HuH-7 (cell line): ENCODE measurements at places on chromosomes 12 and 14.

DNA sequence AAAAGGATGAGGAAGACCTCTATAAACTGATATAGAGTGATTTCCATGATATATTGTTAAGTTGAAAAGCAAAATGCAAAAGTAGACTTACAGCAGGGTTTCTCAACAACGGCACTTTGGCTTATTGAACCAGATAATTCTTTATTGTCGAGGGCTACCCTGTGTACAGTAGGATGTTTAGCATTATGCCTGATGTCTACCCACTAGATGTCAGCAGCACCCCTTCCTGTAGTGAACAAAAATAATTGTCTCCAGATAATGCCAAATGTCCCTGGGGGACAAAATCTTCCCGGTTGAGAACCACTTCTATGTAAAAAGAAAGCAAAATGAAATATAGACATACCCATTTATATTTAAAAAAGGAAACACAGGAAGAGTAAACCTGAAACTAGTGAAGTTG lies 32.4 kb downstream of the ABCD2 start:
- DNase-seq: no peak

GRCh38 chr12:123681605-123682004 lies 10.7 kb downstream of the TCTN2 start:
- DNase-seq: no peak

- no peak for DNase-seq
These were observed 96.1 kb downstream of the PPHLN1 start for GRCh38 chr12:42421844-42422779.

DNA sequence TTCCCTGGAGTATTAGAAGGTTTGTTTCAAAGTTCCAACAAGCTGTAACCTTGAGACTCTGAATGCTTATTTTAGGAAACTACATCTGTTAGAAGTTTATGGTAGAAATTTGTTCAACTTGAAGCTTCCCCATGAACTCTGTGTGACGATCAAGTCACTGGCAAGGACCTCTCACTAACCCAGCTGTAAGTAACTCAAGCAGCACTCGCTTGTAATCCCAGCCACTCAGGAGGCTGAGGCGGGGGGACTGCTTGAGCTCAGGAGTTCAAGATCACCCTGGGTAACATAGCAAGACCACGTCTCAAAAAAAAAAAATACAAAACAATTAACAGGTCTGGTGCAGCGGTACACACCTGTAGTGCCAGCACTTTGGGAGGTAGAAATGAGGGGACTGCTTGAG lies 25.6 kb downstream of the TESC start:
- DNase-seq: no peak

GRCh38 chr12:64186789-64187188 lies 35.3 kb downstream of the KICS2 start:
- DNase-seq: no peak

DNA sequence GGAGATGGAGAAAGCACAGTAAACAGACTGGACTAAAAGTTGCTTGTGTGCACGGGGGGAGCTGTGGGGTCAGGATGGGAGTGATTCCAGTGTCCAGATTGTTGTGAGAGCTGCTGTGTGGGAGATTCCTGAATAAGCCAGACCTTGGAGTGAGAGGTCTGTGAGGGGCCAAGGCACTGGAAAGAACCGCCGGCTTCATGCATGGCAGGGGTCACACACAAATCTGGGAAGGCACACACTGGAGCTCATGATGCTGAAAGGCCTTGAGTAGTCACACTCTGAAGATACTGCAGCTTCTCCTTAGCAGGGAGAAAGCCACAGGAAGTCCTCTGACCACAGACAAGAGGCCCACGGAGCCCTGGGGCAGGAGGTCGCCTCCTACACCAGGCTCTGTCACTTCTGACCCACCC lies 23.1 kb downstream of the ADCY6 start:
- DNase-seq: no peak

DNA sequence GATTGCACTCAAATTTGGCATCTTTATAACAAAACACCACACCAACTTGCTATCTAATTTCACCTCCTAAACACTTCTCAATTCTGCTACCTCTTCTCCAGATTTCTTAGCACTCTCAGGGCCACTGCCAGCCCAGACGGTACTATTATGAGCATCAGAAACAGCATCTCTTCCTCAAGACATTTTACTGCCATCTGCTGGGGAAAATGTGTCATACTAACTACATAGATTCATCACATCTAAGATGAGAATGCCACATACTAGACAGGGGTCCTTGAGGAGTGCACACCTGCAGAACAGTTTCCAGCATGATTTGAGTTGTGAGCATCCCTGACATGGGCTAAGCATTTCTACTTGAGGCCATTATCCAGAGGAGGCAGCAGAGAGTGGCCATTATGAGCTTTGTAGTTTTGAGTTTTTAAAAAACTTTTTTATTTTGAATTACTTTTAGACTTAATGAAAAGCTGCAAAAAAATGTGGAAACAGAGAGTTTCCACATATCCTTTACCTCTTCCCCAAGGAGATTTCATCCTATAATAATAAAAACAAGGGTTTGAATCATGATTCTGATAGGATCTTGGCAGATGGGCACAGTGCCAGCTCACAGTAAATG lies 15.1 kb upstream of the GRIP1 start:
- DNase-seq: peak; percentile 15

DNA sequence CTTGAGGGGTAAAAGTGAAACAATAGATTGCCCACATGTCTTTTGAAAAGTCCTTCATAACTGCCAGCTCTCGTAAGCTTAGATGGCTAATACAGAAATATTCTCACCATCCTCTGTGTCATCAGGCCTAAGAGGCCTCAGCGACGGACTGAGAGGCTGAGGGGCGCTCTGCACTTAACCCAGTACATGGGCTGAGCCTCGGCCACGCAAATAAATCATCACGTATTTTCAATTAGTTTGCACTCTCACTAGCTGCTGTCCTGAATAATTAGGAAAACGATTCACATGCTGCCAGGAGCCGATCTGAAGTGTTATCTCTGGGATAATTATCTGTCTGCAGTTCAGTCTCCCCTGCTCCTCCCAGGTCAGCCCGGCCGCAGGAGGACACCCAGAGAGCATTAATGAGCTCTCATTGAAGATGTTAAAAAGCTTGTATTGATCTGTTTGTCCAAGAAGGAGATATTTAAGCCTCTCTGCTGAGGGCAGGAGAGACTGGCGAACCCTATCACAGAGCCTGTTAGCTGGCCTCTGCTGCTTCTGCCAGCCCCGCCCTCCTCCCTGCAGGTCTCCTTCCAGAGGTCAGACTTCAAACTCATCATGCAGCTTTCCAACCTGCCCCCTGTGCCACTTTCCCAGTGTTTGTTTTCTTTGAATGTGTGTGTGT lies 1051.3 kb downstream of the VRK1 start:
- no peak for DNase-seq

GRCh38 chr12:108308395-108309085 lies 30.6 kb downstream of the CMKLR1 start:
- DNase-seq: no peak

- DNase-seq: no peak
These were observed 18.9 kb upstream of the PPFIBP1 start for GRCh38 chr12:27505109-27505508.

GRCh38 chr12:2231956-2232355 lies 179.2 kb downstream of the CACNA1C start:
- no peak for DNase-seq

DNA sequence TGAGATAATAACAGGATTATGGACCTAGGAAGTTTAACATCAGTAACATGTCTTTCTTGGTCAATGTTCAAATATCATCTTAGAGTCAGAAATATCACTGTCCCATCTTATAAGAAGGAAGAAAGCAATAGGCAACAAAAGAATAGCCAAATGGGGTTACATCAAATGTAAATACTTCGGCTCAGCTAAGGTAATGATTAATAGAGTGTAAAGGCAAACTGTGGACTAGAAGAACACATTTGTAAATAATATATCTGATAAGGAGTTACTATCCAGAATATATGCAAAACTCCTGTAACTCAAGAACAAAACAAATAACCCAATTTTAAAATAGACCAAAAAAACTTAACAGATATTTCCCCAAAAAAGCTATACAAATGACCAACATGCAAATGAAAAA lies 630.3 kb downstream of the RPS29 start:
- DNase-seq: no peak

DNA sequence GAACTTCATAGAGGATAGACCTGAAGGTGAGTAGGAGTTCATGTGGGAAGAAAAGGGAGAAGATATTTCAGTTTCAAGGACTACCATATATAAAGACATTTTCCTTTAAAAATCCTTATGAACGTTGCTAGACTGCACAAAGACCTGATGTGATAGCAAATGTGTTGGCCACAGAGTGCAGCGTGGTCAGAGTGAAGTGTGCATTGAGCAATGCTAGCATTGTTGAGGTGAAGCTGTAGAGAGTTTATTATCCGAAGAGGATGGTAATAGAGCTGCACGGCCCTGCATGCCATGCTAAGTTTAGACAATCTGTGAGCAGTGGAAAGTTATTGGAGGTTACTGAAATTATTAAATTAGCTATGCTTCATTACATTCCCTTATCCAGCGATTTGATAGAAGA lies 413.0 kb downstream of the CCDC91 start:
- DNase-seq: no peak

DNA sequence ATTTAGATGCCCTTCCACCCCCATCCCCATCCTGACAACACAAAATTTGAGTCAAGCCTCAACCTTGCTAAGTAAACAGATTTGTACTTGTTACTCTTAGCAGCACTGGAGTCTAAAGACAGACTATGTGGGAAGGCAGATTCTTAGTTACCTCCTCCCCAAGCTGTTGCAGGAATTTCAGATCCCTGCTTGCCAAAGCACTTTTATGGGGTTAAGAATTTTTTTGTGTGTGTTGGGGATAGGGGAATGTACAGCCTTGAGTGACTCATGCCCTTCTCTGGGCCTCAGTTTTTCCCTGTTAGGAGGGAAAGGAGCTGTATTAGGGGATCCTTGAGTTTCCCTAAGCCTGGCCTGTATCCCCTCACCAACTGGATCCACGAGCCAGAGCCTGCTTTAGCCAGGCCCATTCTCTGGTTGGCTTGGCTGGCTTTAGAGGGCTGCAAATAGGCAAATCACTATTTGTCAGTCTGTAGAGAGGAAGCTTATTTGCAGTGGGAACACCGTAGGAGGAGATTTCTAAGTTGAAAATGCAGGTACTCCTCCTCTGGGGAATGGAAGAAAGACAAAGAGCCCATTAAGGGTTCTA lies 27.7 kb upstream of the RNU6-8 start:
- no peak for DNase-seq

- no peak for DNase-seq
These were observed 89.2 kb upstream of the DYNC1H1 start for GRCh38 chr14:101875041-101875726.
